Muscle of back (tissue), 13 donors: ENCODE measurements at places on chromosomes 4 and X. TPM values are rescaled to one million over a fixed set of nuclear protein-coding genes. Genes with fewer than 3 reads are reported as not detected.

GRCh38 chr4:95049551-95050233 is 291.9 kb downstream of the BMPR1B start:
- DNase-seq = peak; percentile 76

DNA sequence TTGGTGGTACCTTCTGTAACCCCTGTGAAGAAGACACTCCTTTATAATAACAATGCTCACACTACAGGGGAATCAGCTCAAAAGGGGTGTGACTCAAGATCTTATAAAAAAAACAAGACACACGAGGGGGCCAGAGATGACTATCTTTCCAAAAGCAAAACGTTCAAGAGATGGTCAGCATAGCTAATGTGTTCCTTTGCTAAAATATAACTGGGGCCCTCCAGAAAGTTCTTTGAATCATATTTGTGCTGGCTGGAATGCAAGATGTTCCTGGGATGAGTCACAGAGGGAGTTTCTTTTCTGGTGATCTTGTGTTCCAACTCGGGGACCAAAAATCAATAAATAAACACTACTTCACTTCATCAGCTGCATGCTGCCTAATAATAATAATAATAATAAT is 46.5 kb downstream of the RAI2 start:
- DNase-seq = no peak

DNA sequence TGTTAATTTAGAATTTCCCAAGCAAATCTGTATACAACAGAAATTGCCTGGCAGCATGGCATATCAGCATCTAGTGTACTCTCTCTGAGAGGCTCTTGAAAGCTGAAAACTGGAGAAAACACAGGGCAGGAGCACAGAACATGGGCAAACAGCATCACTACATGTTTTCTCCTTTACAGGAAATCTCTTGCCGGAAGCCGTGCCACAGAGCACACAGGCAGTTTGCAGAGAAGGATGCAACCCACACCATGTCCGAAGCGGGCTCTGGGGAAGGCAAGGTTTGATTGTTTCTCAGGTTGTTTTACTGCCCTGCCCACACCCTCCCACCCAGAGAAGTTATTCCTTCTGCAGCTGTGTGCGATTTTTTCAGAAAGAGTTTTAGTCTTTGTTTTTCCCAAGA is 41.1 kb upstream of the FAM9C start:
- no peak for DNase-seq

DNA sequence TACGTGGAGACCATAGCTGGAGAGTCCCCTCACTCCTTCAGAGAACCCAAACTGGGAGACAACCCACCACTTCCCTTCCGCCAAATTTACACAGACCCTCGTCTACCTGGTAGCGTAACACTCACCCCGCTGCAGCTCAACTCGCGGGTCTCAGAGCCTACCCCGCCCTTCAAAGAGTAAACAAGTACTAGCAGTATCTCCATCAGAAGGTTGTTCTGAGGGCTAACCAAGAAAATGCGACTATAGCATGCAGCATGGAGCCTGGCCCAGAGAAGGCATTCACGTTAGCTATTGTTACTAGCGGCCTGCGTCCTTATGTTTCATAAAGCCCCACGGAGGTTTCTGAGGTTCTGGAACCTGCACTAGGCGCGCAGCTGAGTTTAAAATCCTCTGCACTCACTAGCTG is 531 bp upstream of the MANBA start:
- DNase-seq = peak; percentile 18

- no peak for DNase-seq
Observed at GRCh38 chr4:17128268-17128667, 229.8 kb upstream of the LDB2 start.

DNA sequence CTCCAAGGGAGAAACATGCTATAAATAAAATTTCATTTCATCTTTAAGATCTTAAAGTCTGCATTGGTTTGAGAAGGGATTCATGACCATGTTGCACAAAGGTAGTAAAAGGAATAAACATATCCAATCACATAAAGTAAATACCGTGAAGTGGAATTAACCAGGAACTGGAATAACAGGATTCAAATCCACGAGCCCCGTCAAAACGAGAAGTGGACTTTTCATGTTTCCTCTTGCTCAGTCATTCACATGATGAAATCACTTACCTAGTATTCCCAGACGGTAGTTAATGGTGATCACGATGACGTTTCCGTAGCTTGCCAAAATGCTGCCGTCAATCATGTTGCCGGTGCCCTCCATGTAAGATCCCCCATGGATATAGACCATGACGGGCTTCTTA is 199.7 kb downstream of the NLGN4X start:
- DNase-seq = no peak

- no peak for DNase-seq
Observed at GRCh38 chr4:188822698-188823097, 683.5 kb downstream of the TRIML1 start.

GRCh38 chrX:85379174-85379907 is at the start of gene POF1B:
Gene POF1B, minus strand, starts transcription at chrX:85379665. Its CDS starts 211 bp downstream, at chrX:85379454.
- no peak for DNase-seq

DNA sequence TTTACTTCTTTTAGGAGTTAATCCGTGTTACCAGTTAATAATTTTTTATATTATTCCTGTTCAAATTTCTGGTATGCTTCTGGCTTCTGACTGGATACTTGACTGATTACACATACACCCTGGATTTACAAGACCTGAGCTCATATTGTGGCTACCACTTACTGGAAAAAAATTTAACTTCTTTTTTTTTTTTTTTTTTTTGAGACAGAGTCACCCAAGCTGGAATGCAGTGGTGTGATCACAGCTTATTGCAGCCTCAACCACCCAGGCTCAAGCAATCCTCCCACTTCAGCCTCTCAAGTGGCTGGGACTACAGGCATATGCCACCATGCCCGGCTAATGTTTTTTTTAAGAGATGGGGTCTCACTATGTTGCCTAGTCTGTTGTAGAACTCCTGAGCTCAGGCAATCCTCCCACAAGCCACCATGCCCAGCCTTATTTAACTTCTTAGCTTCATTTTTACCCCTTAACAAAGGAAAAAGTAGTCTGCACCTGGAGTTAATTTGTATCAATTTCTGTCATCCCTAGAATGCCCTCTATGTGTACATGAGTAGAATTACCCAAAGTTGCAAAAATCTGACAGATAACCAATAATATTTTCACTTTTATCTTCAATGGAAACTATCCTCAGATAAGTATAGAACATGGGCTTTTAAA is 50.3 kb downstream of the TMEM165 start:
- peak; percentile 53 for DNase-seq

DNA sequence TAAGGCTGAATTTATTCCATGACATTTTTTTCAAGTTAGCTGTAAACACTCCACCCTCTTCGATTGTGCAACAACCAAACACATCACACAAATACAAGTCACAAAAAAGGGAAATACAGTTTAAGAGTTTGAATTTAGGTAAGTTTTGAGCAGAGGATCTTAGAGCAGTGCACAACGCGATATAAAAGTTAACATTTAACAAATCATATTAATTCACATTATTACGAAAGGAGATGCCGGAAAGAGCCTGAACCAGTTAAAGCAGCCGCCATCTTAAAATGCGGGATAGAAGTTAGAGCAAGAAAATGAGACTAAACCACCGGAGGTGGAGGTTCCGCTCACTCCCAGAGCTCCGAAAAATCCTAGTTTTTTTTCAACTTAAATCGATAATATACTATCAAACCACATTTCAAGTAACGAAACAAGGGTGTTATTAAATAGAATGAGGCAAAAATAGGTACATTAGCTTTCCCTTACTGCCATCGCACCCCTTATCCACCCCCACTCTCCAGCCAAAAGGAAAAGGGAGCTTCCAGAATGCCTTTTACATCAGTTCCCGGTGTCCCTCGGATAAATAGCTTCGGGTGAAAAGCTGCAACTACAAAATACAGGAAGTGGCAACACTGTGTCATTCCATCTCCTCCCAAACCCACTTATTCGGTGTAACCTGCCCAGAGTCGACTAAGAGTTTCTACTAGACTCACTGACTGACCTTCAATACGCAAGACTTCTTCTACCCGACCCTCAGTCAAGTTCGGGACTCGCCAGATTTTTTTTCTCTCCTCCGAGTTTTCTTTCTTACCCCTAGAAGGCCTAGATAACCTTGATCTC is 1.9 kb downstream of the UBE2D3 start:
- DNase-seq = peak; percentile 72

DNA sequence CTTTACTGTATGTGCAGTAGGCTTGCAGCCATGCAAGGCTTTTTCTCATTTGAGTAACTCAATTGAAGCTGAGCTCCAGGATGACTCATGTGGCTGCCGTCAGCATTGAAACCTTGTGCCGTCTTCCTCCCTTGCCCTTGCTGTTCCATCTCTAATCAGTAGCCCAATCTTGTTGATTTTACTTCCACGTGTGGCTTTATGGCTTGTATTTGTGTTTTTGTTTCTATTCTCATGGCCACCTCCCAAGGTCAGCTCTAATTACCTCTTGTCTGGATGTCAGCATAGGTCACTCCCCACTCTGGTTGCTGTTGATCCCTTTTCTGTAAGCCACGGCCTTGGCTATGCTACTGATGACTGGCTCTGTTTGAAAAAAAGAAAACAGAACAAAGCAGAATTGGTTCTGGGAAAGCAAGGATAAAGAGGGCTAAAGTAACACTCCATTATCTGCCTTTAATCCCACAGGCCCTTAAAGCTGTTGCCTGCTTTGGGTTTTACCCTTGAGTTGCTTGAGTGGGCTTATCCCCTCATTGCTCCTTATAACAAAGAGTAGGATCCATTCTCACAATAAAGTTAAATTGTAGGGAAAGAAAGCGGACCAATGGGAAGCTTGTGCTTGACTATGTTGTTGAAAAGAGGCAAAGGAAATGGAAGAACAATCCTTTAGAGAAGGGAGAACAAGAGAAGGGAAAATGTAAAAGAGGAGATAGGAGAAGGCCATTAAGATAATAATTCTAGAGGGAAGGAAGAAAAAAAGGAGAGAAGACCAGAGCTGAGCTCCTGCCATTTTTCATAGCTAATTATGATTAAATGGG is 173.9 kb upstream of the PGRMC2 start:
- peak; percentile 64 for DNase-seq

The PORCN gene
- 4.3 TPM for polyA plus RNA-seq

- no peak for DNase-seq
Observed at GRCh38 chrX:4622486-4623167, 909.2 kb upstream of the PRKX start.

DNA sequence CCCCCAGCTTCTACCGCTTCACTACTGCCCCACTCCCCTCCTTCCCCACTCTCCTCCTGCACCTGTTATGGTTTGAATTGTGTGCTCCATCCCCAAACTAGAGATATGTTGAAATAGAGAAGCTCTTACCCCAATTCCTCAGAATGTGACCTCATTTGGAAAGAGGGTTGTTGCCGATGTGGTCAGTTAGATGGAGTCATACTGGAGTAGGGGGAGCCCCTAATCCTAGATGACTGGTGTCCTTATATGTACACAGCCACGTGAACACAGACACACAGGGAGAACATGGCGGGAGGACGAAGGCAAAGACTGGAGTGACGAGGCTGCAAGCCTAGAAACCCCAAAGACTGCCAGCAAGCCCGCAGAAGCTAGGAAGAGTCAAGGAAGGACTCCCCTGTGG is 84.3 kb downstream of the FHDC1 start:
- DNase-seq = no peak

DNA sequence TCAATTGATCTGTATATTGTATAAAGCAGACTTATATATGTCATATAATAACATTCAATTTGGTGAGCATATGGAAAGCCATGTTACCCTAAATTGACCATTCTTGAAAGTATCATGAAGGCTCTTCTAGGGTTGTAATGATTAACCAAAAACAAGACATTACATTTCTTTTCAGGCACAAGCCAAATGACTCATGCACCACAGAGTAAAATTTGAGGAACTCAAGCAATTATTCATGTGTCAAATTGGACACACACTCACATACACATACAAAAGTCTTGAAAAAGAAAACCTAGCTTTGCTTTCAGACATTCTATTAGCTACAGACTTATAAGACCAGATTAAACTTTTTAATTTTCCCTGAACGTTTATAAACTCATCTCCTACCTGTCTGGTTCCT is 146.5 kb upstream of the PCDH18 start:
- DNase-seq = peak; percentile 69

DNA sequence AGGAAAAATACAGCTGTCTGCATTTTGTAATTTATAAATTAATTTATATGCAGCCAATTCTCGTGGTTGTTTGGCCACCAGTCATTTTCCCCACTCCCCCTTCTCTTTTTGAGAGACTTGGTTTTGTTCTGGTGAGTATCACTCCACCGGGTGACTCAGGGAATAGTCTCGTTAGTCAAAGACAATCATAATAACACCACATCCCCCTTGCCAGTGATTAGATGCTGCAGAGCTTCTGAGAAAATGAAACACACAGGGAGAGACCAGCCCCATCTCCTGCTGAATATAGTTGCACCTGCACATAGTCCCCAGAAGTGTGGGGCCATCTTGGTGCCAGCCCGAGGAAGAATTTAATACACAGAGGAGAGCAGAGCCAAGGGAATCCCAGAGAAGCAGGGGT is 8.0 kb upstream of the FNIP2 start:
- no peak for DNase-seq

DNA sequence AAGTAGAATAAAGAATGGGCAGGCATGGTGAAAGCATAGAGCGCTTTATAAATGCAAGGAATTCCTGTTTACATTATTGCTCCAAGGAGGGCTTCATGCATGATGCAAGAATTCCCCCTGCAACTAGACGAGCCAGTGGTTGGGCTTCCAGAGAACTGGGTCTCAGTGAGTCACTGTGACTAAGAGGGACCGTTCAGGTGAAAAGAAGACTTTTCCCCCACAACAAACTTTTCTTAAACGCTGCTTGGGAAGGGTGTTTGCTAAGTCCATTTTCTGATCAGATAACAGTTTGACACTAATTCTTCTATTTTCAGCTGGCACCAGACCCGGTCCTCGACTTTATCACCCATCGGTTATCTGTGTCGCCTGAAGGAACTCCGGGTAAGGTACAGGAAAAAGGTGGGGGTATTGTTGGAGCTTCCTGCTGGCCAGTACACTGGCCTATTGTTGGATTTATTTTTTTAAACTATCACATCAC is 40.1 kb downstream of the LDB2 start:
- peak; percentile 33 for DNase-seq

GRCh38 chr4:54550395-54551171 is 107.2 kb upstream of the KIT start:
- no peak for DNase-seq

- no peak for DNase-seq
Observed at GRCh38 chr4:113476800-113477199, 284.7 kb downstream of the CAMK2D start.
